ENCODE measurements at places on chromosomes 16 and 17. TPM values are rescaled to one million over a fixed set of nuclear protein-coding genes. Genes with fewer than 3 reads are reported as not detected.

DNA sequence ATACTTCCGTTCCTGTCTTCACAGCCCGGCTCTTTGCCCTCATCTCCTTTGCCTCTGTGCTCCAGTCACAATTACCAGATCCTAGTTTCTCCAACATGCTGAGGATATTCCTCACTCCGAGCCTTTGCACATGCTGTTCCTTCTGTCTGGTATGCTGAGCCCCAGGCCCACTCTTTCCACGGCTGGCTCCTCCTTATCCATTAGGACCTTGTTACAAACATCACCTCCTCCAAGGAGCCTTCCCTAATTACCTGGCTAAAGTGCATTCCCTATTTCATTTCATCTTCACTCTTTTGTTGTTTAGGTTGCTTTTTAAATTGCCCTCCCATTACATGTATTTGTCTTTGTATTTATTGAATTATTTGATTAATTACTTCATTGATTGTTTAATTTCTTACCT is 14.9 kb upstream of the ADGRG1 start:
- no peaks in the 10 kb centered on the region for H3K27me3 ChIP-seq
- peaks cover 20% of the 10 kb centered on the region for H3K4me1 ChIP-seq
- no peak overlapping the region for H3K27ac ChIP-seq
- no peak for DNase-seq
- no peaks in the 10 kb centered on the region for H3K36me3 ChIP-seq
- no peak overlapping the region for H3K4me3 ChIP-seq

DNA sequence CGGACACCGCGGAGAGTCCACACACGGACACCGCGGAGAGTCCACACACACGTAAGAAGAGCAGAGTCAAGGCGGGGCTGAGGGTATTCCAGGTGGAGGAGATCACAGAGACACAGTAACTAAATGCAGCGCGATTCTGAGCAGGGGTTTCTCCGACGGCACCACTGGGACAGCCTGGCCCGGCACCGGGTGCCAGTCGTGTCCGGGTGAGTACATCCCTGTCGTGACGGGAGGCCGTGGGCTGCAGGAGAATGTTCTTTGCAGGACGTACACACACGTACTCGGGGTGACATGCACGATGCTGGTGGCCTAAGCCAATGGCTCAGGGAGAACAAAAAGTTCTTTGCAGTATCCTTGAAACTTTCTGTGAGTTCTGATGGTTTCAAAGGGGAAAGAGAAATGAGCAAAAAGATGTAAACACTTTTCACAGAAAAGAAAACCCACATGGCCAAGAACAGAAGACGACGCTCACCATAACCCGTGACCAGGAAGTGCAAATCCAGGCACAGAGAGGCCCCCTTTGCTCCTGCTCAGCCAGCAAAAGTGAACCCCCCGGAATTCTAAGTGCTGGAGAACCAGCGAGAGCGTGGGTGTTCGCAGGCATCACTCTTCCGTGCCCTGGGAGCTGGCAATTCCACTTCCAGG is 53.7 kb upstream of the METRNL start:
- H3K4me1 ChIP-seq: no peaks in the 10 kb centered on the region
- no peak overlapping the region for H3K4me3 ChIP-seq
- peaks cover 6% of the 10 kb centered on the region for H3K36me3 ChIP-seq

The SYNGR3 gene
- total RNA-seq: 0.24 TPM

The SLFN12L gene
- total RNA-seq: 4.0 TPM

GRCh38 chr17:54900457-54901229 is at the start of gene TOM1L1:
Gene TOM1L1, plus strand, starts transcription at chr17:54900852. Its CDS starts 14 bp downstream, at chr17:54900866.
- H3K36me3 ChIP-seq: no peaks in the 10 kb centered on the region
- peak within 1 kb of the TSS; percentile 70 for H3K27ac ChIP-seq
- peaks cover 7% of the 10 kb centered on the region for H3K27me3 ChIP-seq

GRCh38 chr16:57556941-57557541 is 14.6 kb downstream of the ADGRG5 start:
- no peaks in the 10 kb centered on the region for H3K27me3 ChIP-seq
- no peak for DNase-seq
- no peak overlapping the region for H3K27ac ChIP-seq
- no peak overlapping the region for H3K4me3 ChIP-seq
- H3K4me1 ChIP-seq: no peaks in the 10 kb centered on the region

GRCh38 chr16:56298948-56299596 is 107.8 kb downstream of the GNAO1 start:
- no peaks in the 10 kb centered on the region for H3K27me3 ChIP-seq
- H3K27ac ChIP-seq: peak overlapping the region; percentile 51
- DNase-seq: peak; percentile 52
- H3K36me3 ChIP-seq: no peaks in the 10 kb centered on the region
- no peak overlapping the region for H3K4me3 ChIP-seq
- peaks cover 11% of the 10 kb centered on the region for H3K4me1 ChIP-seq

The CDH15 gene
- 0.50 TPM for total RNA-seq

DNA sequence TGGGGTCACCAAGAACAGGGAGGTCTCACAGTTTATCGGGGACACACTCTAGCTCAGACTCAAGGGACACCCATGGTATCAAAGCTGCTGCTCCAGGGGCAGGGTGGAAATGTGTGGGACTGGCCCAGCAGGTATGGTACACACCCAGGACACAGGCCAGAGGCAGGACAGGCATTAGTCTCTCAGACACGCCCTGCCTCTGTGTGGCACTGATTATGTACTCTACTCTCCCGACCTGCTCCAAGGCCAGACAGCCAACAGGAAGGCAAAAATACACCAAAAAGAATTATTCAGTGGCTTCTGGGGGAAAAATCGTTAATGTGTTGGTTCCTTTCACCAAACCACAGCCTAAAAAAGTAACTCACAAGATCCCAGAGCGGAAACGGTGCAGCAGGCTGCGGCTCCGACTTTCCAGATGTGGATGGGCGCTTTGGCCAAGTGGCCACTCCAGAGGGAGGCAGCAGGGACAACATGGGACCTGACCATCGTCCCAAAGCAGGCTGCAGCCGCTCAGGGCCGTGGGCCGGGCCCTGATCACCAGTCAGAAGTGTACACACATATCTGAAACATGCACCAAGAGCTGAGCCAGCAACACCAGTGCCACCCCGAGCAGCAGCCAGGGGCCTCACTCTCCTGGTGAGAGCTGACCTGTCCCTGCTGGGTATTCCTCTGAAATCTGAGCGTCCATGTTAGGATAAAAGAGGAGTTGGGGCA is 1.0 kb upstream of the SIRT7 start:
- no peak overlapping the region for H3K4me3 ChIP-seq
- no peak overlapping the region for H3K27ac ChIP-seq
- DNase-seq: no peak
- peaks cover 63% of the 10 kb centered on the region for H3K36me3 ChIP-seq

- no peaks in the 10 kb centered on the region for H3K4me1 ChIP-seq
- no peak for DNase-seq
- no peak overlapping the region for H3K4me3 ChIP-seq
- no peaks in the 10 kb centered on the region for H3K36me3 ChIP-seq
- H3K27ac ChIP-seq: peak overlapping the region; percentile 5
- no peaks in the 10 kb centered on the region for H3K27me3 ChIP-seq
Observed at GRCh38 chr17:72465191-72466024, 344.6 kb downstream of the SOX9 start.

The SOST gene
- total RNA-seq: not detected

The HOXB4 gene
- total RNA-seq: 5.8 TPM

- no peak for DNase-seq
- H3K4me1 ChIP-seq: peaks cover 13% of the 10 kb centered on the region
- H3K36me3 ChIP-seq: no peaks in the 10 kb centered on the region
- no peaks in the 10 kb centered on the region for H3K27me3 ChIP-seq
Observed at GRCh38 chr16:15509051-15509592, 74.7 kb downstream of the BMERB1 start.

The KCNJ12 gene
- 1.9 TPM for total RNA-seq
